ENCODE measurements at places on chromosomes 7 and 10. TPM values are rescaled to one million over a fixed set of nuclear protein-coding genes. Genes with fewer than 3 reads are reported as not detected.

The TMUB1 gene
- 34.7 TPM for total RNA-seq

The PAX2 gene
- total RNA-seq = 0.17 TPM

The PDK4 gene
- 5.0 TPM for total RNA-seq

The UTF1 gene
- total RNA-seq = not detected

The CTAGE4 gene
- not detected for total RNA-seq

The ITGB8 gene
- 0.70 TPM for total RNA-seq

The ASB10 gene
- not detected for total RNA-seq

The SCIN gene
- total RNA-seq = 0.70 TPM

The CTAGE15 gene
- total RNA-seq = not detected

The RSBN1L gene
- 10.2 TPM for total RNA-seq

The KAZALD1 gene
- 2.8 TPM for total RNA-seq

The HABP2 gene
- total RNA-seq = 0.13 TPM

The PTCD1 gene
- total RNA-seq = 8.2 TPM

The ABCB8 gene
- 47.4 TPM for total RNA-seq

The TSPAN12 gene
- 0.49 TPM for total RNA-seq

The MYH16 gene
- total RNA-seq = 0.88 TPM

The SEMA3C gene
- 76.0 TPM for total RNA-seq

The TLX1 gene
- total RNA-seq = not detected

The ATG9B gene
- 0.14 TPM for total RNA-seq

The NPTX2 gene
- total RNA-seq = not detected

The TYW1B gene
- 3.0 TPM for total RNA-seq

The TYW1 gene
- 17.5 TPM for total RNA-seq

The MACROH2A2 gene
- 24.8 TPM for total RNA-seq

The SPDYE2B gene
- not detected for total RNA-seq

The SPDYE6 gene
- total RNA-seq = not detected

The CALML3 gene
- total RNA-seq = not detected

The ABI1 gene
- total RNA-seq = 68.2 TPM

The GHRHR gene
- total RNA-seq = not detected

The FEZF1 gene
- total RNA-seq = not detected

The MYL10 gene
- not detected for total RNA-seq

The A1CF gene
- 0.07 TPM for total RNA-seq

The DOCK1 gene
- 27.3 TPM for total RNA-seq

The SLC39A12 gene
- not detected for total RNA-seq

The KCNH2 gene
- 0.51 TPM for total RNA-seq

The AKR1C3 gene
- total RNA-seq = 1,302 TPM

The SUN3 gene
- total RNA-seq = not detected

The MYPN gene
- total RNA-seq = 2.5 TPM

The HOXA10 gene
- 8.6 TPM for total RNA-seq

The LRIT1 gene
- total RNA-seq = not detected

The OR13A1 gene
- not detected for total RNA-seq

The LBX1 gene
- total RNA-seq = not detected

The COL13A1 gene
- 0.27 TPM for total RNA-seq

The SYNPO2L gene
- not detected for total RNA-seq
